ENCODE measurements at places on chromosomes 5 and 9.

GRCh38 chr5:55582256-55582655 lies 47.5 kb upstream of the PLPP1 start:
- DNase-seq: no peak

- no peak for DNase-seq
These were observed 116.3 kb downstream of the DEPDC1B start for GRCh38 chr5:60583616-60584015.

GRCh38 chr5:158007336-158007735 lies 148.4 kb upstream of the CLINT1 start:
- no peak for DNase-seq

- DNase-seq: peak; percentile 8
These were observed 29.7 kb downstream of the MEGF10 start for GRCh38 chr5:127320032-127320965.

- no peak for DNase-seq
These were observed 5.2 kb downstream of the ARSB start for GRCh38 chr5:78979909-78980308.

DNA sequence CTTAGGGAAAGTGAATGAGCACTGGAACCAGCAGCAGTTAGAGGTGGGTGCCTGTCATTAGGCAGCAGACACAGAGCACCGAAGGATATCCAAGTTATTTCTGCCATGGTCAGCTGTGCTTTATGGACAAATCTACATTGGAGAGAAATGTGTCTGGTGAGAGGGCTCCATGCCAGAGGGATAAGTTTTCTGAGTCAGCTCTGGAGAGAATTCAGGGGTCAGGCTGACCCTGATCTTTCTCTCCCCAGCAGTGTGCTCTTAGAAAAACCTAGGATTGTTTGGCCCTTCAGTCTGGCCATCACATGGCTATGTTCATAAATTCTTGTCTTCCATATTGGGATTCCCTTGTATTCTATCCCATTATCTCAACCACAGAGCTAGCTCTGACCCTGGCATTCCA lies 8.9 kb upstream of the IL17B start:
- DNase-seq: no peak

GRCh38 chr9:136379401-136379800 lies 5.9 kb upstream of the CARD9 start:
- no peak for DNase-seq

GRCh38 chr9:38094165-38094564 lies 25.1 kb upstream of the SHB start:
- no peak for DNase-seq

DNA sequence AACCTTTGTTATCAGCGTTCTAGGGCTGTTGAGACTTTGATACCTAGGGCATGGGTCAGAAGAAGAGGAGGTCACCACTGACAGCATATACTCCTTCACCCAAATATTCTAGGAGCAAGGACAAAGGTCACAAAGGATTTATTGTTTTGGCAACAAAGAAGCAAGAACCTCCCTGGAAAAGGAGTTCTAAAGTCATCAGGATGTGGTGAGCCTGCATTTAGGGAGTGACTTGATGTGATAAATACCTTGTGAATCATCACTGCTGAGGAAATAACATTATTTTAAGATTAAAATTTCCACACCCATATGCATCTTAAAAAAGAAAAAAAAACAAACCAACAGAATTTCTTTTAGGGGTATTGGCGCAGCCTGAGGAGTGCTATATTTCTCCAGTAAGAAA lies 13.9 kb downstream of the IFNA1 start:
- no peak for DNase-seq

DNA sequence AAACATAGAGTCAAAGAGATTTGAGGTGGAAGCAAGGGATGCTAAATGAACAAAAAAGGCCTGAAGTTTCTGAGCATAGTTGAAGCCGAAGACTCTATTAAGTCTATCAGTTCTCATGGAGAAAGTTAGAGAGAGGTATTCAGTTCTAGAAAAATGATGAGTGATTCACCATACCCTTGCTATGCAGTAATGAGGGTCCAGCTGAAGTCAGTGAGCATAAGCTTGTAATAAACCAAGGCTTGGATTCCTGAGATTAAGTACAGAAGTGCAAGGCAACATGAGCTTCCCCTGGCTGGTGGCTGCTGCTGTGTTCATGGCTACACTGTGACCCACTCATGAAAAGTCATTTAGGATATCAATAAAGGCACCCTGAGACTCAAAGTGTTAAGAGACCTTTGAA lies 129.7 kb upstream of the MTAP start:
- DNase-seq: no peak

DNA sequence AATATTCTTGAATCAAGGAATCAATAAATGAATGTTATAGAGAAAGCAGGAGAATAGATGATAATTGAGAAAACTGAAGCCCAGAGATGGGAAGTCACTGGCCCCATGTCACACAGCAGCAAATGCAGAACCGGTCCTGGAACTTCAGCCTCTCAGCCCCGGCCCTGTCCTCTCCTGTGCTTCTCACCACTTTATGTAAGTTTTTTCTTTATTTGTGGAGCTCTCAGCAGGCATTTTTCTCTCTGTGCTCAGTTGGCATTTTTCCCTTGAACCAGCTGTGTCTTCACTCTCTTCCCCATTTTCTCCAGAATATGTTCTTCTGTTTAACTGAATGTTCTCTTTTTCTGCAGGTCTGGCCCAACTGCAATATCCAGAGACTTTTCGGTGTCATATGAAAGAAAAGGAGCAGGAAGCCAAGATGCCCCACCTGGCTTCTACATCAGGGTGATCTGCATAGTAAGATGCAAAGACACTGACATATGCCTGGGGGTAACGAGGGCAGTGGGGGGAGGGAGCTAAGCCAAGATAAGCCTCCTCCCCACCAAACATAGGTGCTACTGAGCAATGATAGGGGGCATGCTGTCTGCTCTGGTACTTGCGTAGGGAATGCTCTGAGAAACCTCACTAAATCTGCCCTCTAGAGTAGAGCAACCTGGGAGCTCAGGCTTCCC lies 12.8 kb upstream of the LCP2 start:
- no peak for DNase-seq

GRCh38 chr5:14281746-14282181 lies 138.6 kb downstream of the TRIO start:
- DNase-seq: peak; percentile 47

DNA sequence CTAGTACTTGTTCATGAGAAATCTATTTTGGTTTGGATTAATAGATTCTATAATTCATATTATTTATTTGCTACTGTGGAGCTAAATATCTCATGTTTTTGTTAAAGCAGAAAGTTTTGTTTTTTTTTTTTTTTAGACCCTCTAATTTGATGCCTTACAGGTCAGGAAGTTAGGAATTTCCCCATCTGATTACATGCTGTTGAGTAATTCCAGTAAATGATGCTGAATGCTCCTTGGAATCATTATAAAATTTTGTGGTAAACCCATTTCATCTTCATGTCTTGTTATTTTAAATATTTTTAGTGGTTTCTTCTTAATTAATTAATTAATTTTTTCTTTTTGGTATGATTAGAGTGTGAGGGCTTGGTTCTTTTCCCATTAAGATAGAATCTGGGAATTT lies 35.6 kb downstream of the NNT start:
- DNase-seq: no peak

GRCh38 chr5:175681045-175681967 lies 23.4 kb downstream of the HRH2 start:
- no peak for DNase-seq

DNA sequence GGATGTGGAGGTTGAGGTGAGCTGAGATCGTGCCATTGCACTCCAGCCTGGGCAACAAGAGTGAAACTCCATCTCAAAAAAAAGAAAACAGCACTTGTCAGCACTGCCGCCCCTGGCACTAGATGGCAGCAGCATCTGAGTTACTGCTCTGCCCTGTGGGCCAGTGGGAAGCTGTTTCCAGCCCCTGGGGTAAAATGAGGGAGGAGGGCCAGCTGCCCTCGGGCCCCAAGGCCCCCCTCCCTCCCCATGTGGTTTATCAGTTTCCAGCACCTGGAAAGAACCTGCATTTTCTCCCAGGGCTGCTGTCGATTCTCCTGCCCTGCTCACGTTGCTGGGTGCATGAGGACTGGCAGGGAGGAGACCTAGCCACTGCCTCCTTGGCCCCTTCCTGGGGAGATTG lies 13.2 kb upstream of the CEL start:
- peak; percentile 38 for DNase-seq

- peak; percentile 69 for DNase-seq
These were observed 13.1 kb downstream of the LRRC26 start for GRCh38 chr9:137156567-137157375.
